Mucosa of descending colon (tissue), 3 donors: ENCODE measurements at places on chromosomes 13 and 19.
A peak's percentile ranks its signal among the peaks of the same experiment; 100 is the strongest.

GRCh38 chr13:34913040-34913439 lies 29.0 kb upstream of the NBEA start:
- no peak for DNase-seq

GRCh38 chr13:33016414-33017322 lies at the start of gene KL:
KL (plus strand) TSS chr13:33016423; CDS start chr13:33016441, 18 bp downstream.
- DNase-seq, result peak; percentile 16

GRCh38 chr13:23344931-23345595 lies 88.4 kb downstream of the SACS start:
- DNase-seq, result no peak

- no peak for DNase-seq
Observed at GRCh38 chr13:30835442-30835841, 70.6 kb upstream of the MEDAG start.

GRCh38 chr19:40641281-40641680 lies 40.1 kb downstream of the LTBP4 start:
- DNase-seq, result no peak

DNA sequence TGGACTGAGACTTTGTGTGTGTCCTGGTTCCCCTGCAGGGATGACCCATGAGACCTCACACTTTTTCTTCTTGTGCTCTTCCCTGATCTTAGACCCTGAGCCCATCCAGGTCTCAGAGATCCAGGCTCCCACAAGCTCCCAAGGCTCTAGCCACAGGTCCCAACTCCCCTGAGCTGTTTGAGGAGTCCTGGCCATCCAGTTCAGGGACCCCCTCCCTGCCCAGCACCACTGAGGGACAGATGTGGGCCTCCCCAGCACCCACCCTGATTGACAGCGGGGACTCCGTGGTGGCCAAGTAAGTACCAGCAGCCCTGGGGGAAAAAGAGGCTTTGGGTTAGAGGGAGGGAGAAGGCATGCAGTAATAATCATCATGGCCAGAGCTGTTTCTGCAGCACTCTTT lies 1.7 kb downstream of the PROSER3 start:
- DNase-seq, result no peak

GRCh38 chr19:5154799-5155426 lies 185.7 kb downstream of the PTPRS start:
- no peak for DNase-seq

GRCh38 chr19:40616941-40617340 lies 15.8 kb downstream of the LTBP4 start:
- no peak for DNase-seq

DNA sequence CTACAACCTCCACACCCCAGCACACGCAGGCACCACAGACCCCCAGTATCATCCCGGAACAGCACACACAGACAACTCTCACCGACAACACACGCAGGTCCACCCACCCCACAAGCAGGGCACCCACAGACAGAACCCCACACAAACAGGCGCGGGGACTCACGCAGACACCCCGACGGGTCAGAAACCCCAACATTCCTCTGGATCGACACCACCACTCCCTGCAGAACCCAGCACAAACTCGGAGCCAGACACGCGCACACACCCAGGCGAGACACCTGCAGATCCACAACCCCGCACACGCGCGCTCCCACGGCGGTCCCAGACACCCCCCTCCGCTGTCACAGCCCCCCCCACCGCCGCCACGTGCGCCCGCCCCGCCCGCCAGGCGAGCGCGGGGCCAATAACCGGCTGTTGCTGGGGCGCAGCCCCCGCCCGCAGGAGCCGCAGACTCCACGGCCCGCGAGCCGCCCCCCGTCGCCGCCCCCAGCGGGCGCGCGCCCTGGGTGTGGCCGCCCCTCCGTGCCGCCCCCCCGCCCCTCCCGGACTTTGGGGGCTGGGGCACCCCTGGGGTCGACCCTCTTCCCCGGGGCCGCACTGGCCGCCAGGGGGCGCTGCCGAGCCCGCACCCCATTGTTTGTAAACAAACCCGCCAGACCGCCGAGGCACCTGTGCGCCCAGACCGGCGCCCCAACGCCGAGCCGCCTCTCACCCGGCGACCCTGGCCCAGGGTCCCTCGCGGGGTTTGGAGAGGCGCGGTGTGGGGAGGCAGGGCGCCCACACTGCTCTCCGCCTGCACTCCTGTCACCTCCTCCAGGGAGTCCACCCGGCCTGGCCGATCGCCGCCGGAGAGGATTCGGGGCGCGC lies 712 bp downstream of the BBC3 start:
- peak; percentile 88 for DNase-seq

- DNase-seq, result peak; percentile 47
Observed at GRCh38 chr19:13104848-13105711, 2.4 kb upstream of the LYL1 start.

DNA sequence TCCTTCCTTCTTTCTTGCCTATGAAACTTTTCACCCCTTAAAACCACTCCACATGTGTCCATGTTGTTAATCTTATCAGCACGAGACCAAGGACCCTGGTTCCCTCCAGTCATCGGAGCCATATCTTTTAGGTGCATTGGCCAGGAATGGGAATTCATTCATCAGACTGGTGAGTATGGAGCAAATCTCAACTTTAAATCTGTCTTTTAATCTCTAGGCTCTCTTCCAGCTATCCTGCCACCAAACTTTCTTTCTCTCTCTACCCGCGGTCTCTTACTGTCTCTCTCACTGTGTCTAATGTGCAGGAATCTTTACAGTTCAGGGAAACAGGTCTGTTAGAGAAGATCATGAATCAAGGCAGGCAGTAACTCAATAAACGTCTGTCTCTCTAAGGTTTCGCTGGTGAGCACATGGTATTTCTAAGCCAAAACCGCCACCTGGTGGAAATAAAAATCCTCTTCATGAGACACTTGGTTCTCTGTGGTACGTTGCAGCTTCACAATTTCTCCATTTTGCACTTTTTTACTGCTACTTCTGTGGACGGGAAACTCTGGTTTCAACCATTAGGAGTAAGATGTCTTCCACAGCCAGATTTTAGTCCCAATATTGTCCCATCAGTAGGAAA lies 16.1 kb downstream of the LGALS16 start:
- DNase-seq, result no peak

- no peak for DNase-seq
Observed at GRCh38 chr13:99228737-99229691, 28.4 kb downstream of the UBAC2 start.

GRCh38 chr19:13163609-13164342 lies 13.6 kb downstream of the IER2 start:
- peak; percentile 84 for DNase-seq

DNA sequence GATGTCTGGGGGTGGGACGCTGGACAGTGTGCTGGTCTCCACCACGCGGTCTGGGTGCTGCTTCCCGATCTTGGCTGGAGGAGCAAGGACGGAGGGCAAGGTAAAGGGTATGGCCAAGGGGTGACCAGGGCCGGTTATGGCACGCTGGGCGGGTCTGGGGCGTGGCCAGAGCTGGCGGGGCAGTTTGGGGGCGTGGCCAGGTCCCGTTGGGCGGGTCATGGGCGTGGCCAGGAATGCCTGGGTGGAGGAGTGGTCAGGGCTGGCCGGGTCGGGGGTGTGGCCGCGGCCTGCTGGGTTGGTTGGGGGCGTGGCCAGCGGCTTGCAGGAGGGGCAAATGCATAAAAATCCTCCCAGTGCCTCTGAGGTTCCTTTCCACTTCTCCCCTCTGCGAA lies 19.2 kb downstream of the GPX4 start:
- peak; percentile 92 for DNase-seq

DNA sequence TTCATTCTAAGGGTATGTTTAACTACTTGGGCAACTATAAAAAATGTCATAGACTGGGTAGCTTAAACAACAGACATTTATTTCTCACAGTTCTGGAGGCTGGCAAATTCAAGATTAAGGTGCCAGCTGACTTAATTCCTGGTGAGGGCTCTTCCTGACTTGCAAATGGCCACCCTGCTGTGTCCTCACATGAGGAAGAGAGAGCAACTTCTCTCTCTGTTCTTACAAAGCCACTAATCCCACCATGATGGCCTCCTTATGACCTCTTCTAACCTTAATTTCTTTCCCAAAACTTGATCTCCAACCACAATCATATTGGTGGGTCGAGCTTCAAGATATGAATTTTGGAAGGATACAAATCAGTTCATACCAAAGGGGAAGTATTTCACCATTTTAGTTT lies 399.0 kb downstream of the DCT start:
- DNase-seq, result no peak
